Lung (tissue), 17 donors: ENCODE measurements at places on chromosomes 3 and 15. TPM values are rescaled to one million over a fixed set of nuclear protein-coding genes. Genes with fewer than 3 reads are reported as not detected.

VPS39 gene
- 63.8 TPM for total RNA-seq

FOXL2 gene
- not detected for total RNA-seq

ARRDC4 gene
- total RNA-seq, result 20.2 TPM

SOX14 gene
- total RNA-seq, result not detected
